HL-60 (cell line): ENCODE measurements at places on chromosomes 4 and X.
A peak's percentile ranks its signal among the peaks of the same experiment; 100 is the strongest.

- DNase-seq: no peak
Measured at GRCh38 chrX:40508560-40508959, 72.2 kb upstream of the ATP6AP2 start.

DNA sequence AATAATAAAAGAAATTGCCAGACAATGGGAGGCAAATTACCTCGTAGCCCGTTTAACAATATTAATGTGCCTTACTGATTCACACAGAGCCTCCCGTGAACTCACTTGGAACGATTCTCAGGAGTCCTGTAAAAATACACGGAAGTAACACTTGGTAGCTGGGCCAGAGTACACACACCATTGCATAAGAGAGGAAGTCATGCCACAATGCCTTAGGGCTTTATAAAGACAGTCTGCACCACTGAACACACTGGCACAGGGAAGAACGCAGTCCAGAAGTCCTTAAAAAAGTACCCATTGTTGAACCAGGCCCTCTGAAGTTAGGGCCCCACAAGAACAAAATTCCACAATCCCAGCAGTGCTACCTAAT lies 15.1 kb downstream of the SLC2A9 start:
- peak; percentile 80 for DNase-seq

DNA sequence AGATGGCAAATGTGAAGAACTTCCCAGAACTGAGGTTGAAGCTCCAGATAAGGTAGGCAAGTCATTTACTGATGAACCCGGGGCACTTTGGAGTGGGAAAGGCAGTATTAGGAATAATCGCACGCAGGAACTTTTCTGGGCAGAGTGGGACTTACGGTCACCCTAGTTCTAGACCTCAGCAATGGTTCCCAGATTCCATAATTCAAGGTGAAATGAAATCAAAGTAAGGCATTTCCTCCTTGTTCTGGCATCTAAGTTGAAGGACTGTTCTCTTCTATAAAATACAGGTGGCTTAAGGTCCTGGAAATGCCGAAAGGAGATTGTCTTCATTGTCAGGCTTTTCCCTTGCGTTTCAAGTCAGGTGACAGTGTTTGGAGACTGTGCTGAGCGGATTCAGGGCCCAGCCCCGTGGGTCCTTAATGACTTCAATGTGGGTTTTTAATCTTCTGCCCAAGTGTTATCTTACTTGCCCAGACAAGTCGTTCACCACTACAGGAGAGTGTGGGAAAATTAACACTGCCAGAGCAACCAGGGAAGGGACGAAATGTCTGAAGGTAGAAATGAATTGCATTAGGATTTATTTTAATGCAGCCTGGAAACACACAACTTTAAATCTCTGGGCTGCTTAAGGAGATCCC lies 52.1 kb upstream of the STOX2 start:
- no peak for DNase-seq

- DNase-seq: no peak
Measured at GRCh38 chr4:3858046-3858730, 92.0 kb downstream of the ADRA2C start.

DNA sequence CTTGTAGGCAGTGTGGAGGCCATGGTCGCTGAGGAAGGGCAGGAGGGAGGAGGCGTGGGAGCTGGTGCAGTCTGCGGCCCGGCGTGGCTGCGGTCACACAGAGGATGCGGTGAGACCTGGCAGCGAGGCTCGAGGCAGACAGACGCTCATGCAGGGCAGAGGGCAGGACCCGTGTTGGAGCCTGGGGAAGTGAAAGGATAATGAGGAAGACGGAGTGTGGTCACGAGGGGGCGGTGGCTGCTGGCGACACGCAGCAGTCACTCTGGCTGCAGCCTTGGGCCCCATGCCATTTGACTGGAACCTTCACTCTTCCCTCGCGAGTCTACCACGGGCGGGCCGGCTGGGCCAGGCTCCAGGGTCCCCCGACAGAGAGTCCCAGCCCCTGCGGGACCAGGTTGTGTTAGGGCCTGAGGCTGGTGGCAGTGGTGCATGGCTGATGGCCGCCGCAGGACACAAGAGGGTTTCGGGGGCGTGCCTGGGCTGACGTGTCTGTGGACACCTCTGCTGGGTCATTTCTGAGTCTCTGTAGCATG lies 68.8 kb upstream of the HGFAC start:
- DNase-seq: peak; percentile 90

DNA sequence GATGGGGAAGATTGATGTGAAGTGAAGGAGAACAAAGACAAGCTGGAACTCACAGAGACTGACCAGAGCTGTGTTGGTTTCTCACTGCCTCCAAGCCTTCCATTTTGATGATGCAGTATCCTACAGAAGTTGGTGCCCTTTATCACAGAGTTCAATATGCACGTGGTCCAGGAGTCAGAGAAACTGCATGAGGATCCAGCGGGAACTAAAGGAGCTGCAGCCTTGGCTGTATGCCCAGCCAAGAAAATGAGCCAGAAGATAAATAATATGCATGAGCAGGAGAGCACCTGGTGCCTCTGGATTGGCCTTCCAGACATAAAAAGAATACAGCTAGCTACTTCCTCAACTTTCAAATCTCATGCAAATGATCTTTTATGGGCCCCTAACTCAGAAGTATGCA lies 44.3 kb upstream of the DCLK2 start:
- no peak for DNase-seq

DNA sequence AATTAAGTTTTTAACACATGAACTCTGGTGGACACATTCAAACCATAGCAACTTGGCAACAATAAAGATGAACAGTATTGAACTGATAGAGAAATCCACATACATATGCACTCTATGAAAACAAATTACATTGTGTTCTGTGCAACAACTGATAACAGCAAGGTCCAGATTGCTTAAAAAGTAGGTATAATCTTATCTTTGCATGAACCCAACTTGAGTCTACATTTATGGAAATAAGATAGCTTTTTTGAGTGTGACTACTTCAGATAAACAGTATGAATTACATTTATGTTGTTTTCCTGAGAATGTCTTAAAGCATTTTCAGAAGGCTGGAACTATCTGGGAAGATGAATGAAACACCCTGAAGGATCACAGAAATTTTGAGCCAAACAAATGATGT lies 212.6 kb upstream of the GK2 start:
- DNase-seq: no peak

DNA sequence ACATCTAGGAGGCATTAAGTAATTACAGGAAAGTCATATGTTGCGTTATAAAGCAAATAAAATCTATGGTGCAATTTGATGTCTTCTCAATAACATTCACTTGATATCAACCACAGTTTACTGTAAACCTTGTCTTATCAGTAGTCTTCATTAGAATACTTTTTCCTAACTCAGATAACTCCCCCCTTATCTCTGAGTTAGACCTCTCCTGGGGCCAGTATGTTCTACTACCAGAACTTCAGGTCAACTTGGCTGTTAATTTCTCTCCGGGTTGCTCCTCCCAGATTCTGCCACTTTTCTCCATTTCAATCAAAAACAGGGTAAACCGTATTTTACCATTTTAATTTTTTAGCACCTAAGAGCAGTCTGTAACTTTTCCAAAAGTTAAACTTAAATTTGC lies 50.0 kb downstream of the KDR start:
- DNase-seq: no peak

GRCh38 chrX:10833299-10834169 lies 213.1 kb upstream of the MID1 start:
- no peak for DNase-seq

- DNase-seq: no peak
Measured at GRCh38 chrX:41245641-41246040, 88.3 kb upstream of the DDX3X start.

- DNase-seq: peak; percentile 70
Measured at GRCh38 chr4:47686294-47686872, 151.5 kb downstream of the CORIN start.

GRCh38 chrX:47384502-47384901 lies 14.1 kb downstream of the ZNF157 start:
- DNase-seq: no peak

DNA sequence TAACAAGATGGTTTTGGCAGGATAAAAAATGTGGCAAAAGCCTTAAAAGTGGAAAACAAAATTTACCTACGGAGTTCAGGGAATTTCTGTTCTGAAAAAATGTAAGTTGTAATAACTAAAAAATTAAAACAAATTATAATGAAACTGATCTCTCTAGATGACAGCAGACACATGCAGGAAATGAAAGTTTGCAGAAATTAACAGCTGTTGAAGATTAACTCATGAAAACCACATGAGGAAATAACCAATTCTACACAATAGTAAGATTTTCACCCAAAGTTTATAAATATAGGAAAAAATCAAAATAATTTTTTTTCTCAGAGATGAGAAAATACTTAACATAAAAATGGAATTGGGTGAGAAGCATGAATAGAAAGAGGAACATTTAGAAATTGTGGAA lies 47.5 kb upstream of the UGT2B15 start:
- DNase-seq: no peak

DNA sequence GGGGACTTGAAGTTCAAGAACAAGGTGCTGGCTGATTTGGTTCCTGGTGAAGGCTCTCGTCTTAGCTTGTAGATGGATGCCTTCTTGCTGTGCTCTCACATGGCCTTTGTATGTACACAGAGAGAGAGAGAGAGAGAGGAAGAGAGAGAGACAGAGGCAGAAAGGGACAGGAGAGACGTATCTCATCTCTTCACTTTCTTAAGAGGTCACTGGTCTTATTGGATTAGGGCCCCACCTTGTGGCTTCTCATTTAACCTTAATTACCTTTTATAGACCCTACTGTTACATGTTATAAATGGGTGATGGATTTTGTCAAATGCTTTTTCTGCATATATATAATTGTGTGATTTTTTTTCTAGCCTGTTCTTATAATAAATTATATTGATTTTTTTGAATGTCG lies 1444.2 kb downstream of the ADGRL3 start:
- DNase-seq: no peak

DNA sequence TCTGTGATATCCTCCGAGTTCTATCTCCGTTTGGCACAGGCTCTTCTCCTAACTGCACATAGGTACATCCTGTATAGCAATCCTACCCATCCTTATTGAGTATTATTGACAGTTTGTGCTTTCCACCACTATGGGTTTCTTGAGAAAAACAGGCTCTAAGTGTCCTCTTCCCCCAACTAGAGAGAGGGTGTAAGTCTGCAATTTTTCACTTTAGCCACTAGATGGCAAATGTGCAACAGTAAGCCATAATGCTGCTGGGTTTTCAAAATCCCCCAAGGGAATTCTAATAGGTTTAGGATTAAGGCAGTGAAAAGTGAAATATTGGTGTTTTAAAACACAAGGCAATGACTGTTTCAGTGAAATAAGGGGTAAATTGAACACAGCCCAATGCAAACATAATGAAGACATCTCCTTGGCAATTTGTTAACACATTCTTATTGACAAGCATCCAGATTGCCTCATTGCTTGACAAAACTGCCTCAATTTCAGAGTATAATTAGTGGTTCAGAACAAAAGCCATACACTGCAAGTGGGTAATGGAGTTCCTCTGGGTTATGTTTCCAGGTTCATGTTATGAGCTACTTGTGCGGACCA lies 239.0 kb upstream of the HTR2C start:
- no peak for DNase-seq

DNA sequence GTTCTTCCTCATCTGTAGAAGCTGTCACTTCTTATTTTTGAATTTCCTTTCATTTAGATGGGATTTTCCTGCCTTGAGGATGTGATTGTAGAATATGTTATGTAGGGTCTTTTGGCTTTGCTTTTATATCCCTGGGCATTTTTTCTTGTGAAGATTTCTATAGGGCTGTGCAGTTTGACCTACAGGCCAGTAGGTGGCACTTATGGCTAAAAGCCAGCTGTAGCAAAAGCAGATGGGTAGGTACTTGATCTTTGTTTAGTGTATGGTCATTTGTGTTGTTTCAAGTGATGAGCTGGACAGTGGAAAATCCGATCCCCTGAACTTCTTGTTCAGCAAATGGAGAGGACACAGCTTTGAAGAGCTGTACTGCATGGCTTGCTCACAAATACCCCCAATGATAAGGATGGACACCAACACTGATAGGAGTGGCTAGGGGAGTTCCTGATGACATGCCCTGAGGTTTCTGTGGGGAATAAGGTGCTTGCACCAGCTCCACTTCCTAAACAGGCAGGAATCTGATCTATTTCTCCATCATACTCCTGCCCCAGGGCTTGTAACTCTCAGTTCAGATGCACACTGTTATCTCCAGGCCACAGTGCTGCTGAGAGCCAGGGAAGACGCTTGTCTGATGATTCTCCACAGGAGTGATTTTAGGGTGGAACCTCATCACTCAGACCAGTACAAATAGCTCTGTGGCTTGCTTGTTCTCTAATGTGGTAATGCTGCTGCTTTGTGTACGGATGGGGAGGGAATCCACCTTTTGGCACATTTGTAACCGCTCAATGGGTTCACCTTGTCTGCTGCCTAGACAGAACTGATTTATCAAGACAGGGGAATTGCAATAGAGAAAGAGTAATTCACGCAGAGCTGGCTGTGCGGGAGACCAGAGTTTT lies 417.1 kb upstream of the MAGEB16 start:
- DNase-seq: peak; percentile 6

DNA sequence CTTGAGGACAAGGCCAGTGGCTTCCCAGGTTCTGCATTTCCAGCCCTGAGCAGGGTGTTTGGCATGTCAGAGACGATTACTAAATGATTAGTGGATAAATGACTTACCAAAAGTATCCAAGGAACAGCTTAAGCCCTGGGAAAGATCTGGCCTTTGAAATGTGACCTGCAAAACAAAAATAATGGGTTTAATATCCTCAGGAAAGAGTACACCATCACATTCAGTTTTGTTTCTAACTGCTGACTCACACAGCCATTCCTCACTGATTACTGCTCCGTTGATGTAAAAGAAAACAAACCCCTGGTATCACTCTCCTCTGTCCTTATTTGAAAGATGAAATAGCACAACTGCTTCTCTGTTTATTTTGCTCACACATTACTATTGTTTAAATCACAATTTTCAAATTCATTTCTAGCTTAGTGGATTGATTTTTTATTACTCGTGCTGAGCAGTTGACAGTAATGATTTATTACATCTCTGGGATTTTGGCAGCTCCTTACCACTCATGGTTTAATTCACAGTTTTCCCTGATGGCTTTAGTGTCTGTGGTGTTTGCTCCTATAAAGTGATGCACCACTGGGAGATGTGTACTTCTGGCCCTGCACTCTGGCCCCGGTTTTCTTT lies 117.0 kb downstream of the CBLL2 start:
- no peak for DNase-seq

GRCh38 chr4:77500801-77501200 lies 104.8 kb upstream of the CXCL13 start:
- no peak for DNase-seq

GRCh38 chrX:133646719-133647116 lies 231.4 kb upstream of the GPC4 start:
- DNase-seq: no peak

DNA sequence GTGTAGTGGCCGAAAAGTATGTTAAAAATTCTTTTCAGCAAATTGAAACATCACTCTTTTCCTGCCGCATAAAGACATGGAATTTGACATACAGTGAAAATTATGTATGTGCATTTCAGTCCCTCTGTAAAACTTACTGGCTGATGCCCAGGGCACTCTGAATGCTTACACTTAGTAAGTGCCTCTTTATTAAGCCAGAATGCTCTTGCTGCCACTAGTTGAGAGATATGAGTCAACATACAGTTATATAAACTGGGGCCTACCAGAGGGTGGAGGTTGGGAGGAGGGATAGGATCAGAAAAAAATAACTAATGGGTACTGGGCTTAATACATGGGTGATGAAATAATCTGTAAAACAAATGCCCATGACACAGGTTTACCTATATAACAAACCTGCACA lies 38.1 kb upstream of the TRPC5 start:
- no peak for DNase-seq
